Hematopoietic multipotent progenitor cell (in vitro differentiated cells): ENCODE measurements at places on chromosomes 6 and 20. TPM values are rescaled to one million over a fixed set of nuclear protein-coding genes. Genes with fewer than 3 reads are reported as not detected.
A peak's percentile ranks its signal among the peaks of the same experiment; 100 is the strongest.

DNA sequence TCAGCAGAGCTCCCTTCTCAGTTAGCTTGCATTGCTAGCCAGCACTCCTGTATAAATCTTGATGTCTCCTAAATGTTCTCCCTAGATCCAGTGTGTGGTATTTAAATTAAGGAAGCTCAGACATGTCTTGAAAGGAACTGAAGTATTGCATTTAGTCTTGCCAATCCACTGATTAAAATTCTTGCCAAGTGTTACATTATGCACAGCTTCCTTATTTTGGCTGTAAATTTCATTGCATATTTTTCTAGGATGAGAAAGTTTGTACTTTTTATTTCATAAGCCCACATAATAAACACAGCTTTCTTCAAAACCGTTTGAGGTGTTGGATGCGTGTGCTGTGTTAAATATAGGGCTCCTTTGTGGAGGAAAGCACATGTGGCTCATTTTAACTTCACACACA lies 329.8 kb upstream of the FLRT3 start:
- no peak for DNase-seq

The TRIM38 gene
- 4.8 TPM for total RNA-seq

DNA sequence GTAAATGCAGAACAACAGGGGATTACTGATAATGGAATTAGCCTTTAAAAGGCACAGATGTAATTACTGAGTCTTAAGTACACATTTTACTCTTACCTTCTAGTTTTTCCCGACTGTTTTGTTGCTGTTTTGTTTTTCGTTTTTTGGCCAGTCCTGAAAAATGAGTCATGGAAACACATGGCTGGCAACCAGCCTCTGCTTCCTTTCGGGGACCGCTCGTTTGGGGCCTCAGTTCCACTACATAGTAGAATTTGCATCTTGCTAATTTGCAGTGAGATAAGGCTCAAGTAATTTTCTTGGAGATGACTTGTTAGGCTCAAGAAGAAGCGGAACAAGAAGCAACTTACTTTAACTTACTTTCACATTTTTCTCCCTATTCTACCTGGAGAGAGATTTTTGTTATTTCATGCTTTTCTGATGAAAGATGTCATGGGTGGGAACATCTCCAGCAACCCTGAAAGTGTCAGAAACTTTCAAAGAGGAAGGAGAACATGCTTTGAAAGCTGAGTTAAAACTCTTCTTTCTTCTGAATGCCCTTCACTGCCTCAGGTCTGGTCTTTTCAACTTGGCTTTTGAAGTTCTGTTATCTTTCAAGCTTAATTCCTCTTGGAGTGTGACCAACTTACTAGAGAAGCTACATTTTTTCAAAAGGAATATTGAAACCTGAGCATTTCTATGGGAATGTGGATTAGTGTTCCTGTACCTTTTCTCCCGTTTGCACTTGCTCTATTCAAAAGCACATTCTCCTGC lies 71.5 kb upstream of the HDAC2 start:
- DNase-seq, result no peak

The TRIM31 gene
- total RNA-seq, result not detected

The RGS19 gene
- 75.1 TPM for total RNA-seq

The BANF2 gene
- total RNA-seq, result not detected

- DNase-seq, result no peak
Observed at GRCh38 chr20:2285613-2286012, 10.2 kb upstream of the TGM3 start.

- DNase-seq, result no peak
Observed at GRCh38 chr20:62688855-62689460, 19.7 kb upstream of the NTSR1 start.

GRCh38 chr20:19725814-19726525 lies 32.1 kb upstream of the RIN2 start:
- DNase-seq, result no peak

GRCh38 chr6:158996856-158997255 lies 3.1 kb downstream of the RSPH3 start:
- DNase-seq, result no peak

The CDH4 gene
- 8.6 TPM for total RNA-seq

The GTF3C6 gene
- total RNA-seq, result 8.1 TPM

DNA sequence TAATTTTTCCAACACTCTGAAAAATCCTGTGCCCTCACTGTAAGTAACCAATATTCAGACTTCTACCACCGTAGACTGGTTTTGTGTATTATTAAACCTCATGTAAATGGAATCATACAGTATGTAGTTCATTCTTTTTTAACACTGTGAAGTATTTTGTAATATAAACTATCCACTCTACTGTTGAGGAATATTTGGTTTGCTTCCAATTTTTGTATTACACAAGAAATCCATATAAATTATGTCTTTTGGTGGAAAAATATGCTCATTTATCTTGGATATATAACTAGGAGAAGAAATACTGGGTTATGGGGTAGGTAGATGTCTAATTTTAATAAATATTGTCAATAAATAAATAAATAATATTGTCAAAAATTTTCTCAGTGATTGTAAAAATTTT lies 116.8 kb downstream of the CHD6 start:
- DNase-seq, result no peak

The CCN2 gene
- total RNA-seq, result 0.54 TPM

The SLC22A2 gene
- total RNA-seq, result not detected

DNA sequence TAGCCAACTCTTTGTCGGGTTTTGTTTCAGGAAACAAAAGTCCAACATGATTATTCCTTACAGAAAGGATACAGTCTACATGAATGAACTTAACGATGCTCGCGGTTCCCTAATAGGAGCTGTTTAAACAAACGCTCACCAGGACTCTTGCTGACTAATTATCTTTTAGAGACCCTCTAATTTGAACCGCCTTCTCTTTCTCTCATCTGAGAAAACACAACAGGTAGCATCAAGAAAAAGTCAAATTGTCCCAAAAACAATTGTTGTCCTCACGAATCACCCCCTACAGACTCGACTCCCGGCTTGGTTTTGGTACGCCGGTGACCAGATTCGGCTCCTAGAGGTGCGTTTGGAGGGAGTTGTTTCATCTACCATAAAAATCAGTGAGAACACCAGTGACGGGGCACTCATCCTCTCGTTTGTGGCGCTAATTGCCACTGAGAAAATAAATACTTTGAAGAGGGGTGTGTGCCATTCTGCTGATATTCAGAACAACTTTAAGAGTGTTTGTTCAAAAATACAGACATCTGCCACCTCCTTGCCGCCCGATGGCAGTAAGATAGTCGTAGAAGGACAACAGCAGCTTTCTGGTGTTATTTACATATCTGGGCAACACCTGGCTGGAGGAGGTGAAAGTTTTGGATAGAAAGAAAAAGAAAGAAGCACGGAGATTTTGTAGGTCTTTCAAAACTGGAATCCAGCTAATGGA lies 1.1 kb upstream of the SIM1 start:
- DNase-seq, result no peak

DNA sequence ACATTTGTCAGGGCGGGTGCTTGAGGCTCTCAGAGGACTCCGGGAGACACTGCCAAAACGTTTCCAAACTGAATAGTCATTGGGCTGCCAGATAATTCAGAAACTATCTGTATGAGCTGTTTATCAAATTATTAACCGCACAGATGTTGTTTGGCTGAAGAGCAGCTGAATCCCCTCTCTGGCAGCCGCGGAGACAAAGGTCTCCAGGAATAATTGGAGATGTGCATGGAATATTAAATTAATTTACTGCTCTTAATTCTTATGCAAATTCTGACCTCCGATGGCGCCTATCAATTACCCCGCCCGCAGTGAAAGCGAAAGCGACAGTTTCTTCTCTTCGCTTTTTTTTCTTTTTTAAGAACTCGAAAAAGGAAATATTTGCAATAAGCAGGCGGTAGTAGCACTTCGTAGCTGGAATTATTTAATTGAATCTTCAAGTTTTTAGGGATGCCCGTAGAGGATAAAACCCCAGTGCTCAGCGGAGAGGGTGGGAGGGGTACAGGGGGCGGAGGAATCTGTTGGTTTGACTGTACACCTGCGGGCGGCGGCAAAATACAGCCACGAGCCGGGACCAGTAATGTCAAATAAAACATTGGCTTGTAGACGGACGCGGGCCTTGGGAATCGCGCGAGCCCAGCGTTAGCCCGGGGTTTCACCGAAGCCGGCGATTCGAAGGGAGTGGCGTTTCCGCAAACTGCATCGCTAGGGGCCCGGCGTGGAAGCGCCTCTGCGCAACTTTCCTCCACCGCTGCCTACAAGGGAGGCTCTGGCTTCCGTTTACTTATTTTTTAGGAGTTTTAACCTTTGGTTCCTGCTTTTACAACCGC lies 6.2 kb downstream of the LINC00237 start:
- peak; percentile 44 for DNase-seq

The CALHM4 gene
- total RNA-seq, result not detected

GRCh38 chr20:36823121-36823520 lies 49.6 kb upstream of the DSN1 start:
- DNase-seq, result no peak

The CSTF1 gene
- total RNA-seq, result 43.1 TPM

GRCh38 chr20:63530788-63531160 lies 6.4 kb downstream of the PTK6 start:
- DNase-seq, result no peak
